ENCODE measurements at places on chromosomes 2 and 18.

- no peak for DNase-seq
Measured at GRCh38 chr2:169480079-169480465, 778 bp downstream of the BBS5 start.

DNA sequence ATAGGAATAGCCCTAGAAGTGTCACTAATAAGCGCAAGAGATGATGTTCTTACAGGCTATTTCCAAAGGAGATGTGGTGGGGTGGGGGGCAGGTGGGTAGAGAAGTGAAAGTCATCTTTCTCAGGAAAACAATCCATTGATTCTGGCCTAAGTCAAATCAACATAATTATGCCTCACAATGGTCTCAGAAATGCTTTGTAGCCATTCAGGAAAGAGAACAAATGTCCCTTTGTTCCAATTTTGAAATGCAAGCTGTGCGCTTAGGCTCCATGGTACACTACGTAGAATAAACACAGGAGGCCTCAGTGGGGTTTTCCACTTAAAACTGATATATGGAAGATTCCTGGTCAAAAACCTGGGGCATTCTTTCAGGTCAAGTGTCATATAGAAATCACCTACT is 529.9 kb upstream of the KLHL29 start:
- DNase-seq, result no peak

- no peak for DNase-seq
Measured at GRCh38 chr2:8315531-8316165, 366.2 kb upstream of the ID2 start.

DNA sequence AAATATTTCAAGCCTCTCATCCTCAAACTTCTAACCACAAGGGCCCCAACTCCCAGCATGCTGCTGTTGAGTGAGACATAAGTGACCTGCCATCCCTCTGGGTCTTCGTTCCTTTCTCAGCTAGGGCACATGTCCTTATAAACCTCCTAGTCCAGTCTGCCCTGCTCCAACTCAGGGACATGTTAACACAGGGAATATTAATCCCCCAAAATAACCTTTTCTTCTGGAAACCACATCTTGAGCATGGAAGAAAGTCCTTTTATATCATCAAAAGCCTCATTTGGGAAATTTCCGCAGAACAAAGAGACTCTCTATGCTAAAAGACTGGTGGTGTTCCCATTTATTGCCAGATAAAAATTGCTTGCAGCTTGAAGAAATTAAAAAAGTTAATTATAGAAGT is 14.4 kb downstream of the TNP1 start:
- DNase-seq, result no peak
